Fibroblast of skin of scalp (primary cell): ENCODE measurements at places on chromosomes 1 and 21.

GRCh38 chr1:229199261-229200243 is 71.4 kb upstream of the RAB4A start:
- DNase-seq, result no peak

DNA sequence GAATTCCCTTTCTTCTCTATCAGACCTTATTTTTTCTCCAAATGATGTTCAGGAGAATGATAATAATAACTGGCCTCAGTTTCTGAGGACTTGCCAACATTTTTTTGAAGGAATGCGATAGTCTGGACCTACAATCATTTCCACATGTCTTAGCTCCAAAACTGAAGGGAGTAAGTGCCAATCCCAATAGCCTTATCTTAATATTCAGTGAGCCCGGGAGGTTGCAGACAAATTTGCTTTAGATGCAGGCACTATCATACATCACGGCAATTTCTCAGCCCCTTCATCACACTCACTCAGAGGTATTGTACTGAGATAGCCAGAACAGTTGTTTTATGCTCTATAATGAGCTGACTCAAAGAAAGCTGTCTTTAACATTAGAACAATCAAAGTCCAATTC is 796.9 kb downstream of the ADGRL2 start:
- DNase-seq, result peak; percentile 73

DNA sequence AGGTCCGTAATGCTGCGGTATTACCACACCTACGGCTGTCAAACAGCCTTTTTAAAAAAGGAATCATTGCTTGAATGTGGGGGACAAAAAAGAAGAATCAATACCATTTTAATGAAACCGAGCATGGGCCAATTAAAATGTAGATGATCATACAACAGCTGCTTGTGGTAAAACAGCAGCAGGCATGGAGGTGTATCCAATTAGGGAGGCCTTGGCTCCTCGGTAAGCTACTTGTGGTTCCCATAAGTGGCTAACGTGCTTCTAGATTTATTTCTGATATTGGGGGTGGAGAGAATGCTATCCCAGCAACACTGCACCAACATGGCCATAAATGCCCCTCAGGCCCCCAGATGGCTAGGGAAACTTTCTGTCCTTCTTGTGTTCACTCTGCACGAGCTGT is 1.8 kb downstream of the PTPN14 start:
- DNase-seq, result no peak

GRCh38 chr1:29240400-29240837 is 4.1 kb downstream of the PTPRU start:
- DNase-seq, result peak; percentile 52

- DNase-seq, result no peak
Measured at GRCh38 chr21:23694390-23694789, 1912.9 kb downstream of the MRPL39 start.

DNA sequence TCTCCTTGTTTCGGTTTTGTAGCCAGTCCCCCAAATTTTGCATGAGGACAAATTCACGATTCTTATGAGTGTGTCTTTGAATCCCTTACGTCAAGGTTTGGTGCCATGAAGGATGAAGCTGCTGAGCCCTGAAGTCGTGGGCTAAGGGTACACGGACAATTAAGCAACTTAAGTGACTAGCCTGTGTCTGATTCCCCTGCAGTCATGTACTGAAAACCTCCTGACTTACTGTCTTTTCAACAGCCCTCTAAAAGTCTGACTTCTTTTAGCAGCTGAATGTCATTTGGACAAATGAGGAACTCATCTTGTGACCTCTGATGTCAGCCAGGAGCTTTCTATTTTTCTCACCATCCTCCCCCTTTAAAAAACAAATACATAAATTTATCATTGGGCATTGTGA is 27.1 kb upstream of the C1orf105 start:
- no peak for DNase-seq

DNA sequence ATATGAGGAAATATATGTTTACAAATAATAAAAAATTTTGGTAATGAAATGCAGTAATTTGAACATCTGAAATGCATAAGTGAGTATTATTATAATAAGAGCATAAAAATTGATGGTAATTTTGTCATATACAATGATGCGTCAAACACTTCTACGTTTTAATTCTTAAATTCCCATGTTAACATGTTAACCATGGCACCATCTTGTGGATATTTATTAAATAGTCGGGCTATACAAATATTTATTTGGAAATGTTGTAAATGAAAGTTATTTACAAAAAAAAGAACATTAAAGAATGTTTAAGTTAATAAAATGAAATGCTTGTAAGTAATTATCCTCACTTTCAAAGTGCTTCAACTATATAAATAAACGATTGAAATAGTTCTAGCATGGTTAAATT is 57.2 kb upstream of the C1orf185 start:
- DNase-seq, result peak; percentile 6

DNA sequence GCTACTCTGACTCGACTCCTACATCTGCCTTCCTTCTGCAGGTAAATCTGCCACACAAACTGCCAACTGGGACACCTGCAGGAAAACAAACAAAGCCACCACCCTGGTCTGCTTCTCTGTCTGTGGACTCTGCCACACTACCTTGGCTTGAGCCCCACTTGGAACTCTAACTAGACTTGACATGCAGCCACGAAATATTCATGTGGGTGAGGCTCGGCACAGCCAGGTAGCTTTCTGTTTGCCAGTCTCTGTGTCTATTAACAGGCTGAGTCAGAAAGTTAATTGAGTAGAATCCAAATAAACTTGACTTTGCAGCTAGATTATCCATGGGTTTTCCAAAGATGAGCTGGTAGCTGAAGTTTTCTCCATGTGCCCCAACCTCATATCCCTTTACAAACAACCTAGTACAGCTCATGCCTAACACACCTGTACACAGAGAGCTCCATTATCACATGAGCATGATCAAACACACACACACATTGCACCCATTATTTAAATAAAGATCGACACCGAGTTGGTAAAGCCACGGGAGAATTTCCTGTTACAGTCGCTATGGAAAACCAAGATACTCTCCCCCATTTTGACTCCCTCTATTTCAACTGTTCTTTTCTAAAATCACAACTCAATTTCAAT is 808 bp downstream of the C1orf116 start:
- no peak for DNase-seq
